Activated T-helper 1 cell treated with anti-CD3 and anti-CD28 coated beads, Interleukin-2, amount 50 U/mL, for 16 hours (primary cell): ENCODE measurements at places on chromosomes 13 and 19.
A peak's percentile ranks its signal among the peaks of the same experiment; 100 is the strongest.

DNA sequence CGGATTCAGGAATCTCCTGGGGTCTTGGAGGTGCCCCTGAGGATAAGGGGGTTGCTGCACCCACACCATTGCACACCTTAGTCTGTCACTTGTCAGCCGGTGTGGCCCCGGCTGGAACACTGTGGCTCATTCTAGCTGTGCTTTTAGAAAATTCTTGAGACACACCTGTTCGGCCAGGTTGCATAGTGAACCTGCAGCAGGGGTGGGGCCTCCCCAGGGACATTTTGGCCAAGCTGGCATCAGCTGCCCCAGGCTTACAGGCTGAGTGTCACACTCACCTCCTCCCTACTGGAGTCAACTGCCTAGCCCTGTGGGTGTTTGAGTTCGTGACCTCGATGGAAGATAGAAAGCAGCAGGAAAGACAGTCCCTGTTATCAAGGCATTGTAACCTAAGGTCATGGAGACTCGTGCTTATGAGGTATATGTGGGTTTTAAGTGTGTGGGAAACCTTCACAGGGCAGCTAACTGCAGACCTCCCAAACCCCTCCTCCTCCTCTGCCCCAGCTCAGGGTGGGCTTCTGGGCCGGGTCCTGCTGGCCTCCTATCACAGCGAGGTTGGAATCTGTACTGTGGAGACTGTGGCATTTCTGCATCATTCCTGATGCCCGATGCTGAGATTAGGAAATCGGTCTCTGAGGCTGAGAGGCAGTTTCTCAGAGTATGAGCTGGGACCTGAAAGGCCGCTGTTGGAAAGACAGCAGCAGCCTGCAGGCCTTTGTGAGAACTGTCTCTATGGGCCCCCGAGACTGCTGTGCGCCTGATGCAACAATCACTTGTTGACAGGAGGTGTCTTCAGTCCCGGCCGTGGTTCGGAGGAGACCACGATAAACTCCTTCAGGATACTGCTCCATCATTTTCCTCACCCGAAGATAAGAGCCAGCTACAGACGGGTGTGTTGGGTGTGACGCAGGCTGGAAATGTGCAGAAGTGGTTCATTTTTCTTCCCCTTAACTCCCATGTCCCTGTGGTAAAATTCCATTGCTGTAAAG is 72.2 kb downstream of the ATP11A start:
- no peak for DNase-seq

- no peak for DNase-seq
Measured at GRCh38 chr13:44870456-44870929, 118.8 kb downstream of the NUFIP1 start.

DNA sequence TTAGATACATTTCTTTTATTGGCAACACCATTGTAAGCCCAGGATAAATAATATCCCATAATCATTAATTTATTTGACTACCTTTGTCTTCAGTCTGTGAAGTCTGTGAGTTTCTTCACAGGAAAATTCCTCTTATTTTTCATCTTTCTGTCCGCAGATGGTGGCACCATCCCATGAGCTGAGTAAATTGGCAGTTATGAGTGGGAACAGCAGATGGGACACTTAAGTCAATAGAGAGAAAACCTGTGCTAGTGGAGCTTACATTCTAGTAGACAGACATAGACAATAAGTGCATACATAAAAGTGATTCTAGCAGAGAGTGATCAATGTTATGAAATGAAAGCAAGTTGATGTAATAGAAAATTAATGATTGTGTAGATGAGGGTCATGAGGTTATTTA is 638.2 kb upstream of the MIR17HG start:
- DNase-seq, result no peak

DNA sequence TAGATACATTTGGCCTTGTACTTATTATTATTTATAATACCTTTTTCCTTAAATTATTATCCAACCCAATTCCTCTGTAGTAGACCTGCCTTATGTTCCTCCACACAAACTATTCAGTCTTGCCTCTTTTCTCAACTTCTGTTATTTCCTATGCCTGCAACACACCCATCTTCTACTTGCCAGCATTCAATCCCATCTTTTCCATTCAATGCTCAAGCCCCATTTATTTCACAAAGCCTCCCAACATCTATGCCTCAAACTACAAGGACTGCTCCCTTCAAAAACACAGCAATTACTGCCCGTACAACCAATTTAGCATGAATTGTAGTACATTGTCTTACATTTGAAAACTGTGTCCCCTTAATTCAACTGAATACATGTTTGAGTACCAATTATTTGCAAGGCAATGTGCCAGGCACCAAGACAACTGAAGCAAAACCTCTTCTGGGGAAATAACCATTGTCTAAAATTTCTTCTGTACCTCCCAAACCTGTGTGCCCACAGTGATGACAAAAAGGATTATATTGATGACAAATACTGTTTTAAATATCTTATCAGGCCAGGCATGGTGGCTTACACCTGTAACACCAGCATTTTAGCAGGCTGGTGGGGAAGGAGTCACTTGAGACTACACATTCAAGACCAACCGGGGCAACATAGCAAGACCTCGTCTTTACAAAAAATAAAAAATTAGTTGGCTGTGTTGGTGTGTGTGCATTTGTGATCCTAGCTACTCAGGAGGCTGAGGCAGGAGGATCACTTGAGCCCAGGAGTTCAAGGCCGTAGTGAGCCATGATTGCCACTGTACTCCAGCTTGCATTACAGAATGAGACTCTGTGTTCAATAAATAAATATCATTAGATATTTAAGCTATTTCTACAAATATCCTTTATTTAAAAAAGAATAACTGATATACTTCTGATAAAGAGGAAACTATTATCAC is 35.1 kb downstream of the ELF1 start:
- no peak for DNase-seq

DNA sequence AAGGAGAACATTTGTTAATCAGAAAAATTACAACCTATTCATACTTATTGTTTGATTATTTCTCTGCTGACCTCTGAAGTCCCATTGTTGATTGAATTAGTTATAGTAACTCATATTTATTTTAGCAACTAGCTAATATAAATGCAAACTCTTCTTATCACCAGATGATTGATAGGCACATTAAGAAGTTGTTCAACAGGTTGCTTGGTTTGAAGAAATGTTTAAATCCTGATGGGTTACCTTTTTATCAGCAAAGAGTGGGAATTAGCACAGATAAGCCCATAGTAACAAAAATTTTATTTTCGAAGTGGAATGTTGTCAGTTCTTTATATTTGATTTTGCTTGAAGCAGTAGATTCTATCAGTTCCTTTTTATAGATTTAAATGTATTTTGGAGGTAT is 44.4 kb downstream of the KLF5 start:
- DNase-seq, result no peak

DNA sequence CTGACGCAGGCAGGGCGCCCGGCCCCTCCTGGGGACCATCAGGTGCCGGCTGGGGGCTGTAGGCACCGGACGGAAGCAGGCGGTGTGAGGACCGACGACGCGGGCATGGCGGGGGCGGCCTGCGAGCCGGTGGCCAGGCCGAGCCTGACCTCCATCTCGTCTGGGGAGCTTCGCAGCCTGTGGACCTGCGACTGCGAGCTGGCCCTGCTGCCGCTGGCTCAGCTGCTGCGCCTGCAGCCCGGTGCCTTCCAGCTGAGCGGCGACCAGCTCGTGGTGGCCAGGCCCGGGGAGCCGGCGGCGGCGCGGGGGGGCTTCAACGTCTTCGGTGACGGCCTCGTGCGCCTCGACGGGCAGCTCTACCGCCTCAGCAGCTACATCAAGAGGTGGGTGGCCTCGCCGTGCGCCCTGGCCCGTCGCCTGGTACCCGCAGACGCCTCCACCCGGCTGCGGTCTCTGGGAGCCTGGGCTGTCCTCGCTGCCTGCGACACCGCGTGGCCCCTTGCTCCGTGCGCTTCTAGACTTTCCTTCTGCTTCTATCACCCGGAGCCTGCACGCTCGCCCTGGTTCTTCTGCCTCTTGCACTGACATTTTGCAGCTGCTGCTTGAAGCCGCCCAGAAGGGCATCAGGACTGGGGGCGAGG is 460 bp downstream of the MEDAG start:
- no peak for DNase-seq

DNA sequence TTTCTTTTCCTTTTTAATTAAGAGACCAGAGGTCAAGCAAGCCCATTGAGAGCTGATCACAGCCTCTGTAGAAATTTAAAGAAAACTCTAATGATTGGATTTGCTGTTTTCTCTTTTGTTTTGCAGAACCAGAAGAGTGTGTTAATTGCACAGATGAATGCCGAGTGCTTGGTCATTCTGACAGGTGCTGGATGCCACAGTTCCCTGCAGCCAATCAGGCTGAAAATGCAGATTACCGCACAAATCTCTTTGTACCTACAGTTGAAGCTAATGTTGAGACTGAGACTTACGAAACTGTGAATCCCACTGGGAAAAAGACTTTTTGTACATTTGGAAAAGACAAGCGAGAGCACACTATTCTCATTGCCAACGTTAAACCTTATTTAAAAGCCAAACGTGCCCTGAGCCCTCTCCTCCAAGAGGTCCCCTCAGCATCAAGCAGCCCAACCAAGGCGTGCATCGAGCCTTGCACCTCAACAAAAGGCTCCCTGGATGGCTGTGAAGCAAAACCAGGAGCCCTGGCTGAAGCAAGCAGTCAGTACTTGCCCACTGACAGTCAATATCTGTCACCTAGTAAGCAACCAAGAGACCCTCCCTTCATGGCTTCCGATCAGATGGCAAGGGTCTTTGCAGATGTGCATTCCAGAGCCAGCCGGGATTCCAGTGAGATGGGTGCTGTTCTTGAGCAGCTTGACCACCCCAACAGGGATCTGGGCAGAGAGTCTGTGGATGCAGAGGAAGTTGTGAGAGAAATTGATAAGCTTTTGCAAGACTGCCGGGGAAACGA is 93.1 kb downstream of the PCDH17 start:
- DNase-seq, result no peak

- peak; percentile 30 for DNase-seq
Measured at GRCh38 chr13:22061371-22061805, 390.5 kb downstream of the FGF9 start.

DNA sequence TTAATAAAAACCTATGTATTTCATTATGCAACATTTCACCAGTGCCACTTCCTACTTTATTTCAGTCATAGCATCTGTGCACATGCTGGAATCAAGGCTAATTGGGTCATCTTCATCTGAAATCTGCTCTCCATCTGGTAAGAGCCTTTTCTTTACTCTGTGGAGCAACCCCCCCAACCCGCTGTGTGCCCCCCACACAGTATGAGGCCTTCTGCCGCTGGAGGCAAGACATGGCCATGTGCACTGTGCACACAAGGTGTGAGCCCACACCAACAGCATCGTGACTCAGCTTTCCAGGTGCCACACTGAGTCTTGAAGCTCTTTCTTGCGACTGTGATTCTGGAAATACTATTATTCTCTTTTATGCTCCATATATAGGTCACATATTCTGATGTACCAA is 471.0 kb downstream of the TBC1D4 start:
- DNase-seq, result no peak

- no peak for DNase-seq
Measured at GRCh38 chr13:33392794-33393405, 107.3 kb upstream of the STARD13 start.

DNA sequence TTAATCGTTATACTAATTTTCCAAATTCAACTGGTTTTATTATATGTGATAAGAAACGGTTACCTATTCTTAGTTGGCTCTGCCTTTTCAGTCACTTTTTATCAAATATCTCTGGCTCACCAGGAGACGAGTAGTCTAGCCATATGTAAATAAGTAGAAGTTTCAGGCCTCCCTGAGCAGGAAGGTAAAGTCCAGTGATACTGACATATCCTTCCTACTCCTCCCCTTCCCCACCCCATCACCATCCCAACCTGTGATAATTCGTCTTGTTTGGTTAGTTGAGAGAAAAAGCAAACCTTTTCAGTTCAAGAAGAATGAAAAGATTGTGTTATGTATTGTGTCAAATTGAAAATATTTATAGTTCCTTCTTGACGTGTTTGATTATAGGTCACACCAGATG is 53.9 kb downstream of the TM9SF2 start:
- no peak for DNase-seq

DNA sequence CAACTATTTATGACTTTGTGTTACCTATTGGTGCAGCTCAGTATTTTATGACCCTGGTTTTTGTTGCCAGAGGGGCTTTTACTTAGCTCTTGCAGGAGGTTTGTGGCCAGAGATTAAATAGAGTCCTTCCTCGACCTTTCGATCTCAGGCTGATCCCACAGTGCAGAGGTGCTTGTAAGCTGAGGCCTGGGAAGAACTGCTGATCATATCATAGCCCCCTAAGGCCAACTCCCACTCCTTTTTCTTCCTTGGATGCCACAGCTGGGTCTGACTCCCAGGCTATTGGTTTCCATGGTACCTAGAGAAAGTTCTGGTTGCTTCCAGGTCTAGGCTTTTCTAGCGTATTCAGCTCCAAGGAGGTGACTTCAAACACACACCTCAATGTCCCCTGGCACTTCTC is 324.9 kb downstream of the FOXO1 start:
- no peak for DNase-seq

GRCh38 chr13:113884821-113885220 is 20.9 kb upstream of the GAS6 start:
- no peak for DNase-seq

DNA sequence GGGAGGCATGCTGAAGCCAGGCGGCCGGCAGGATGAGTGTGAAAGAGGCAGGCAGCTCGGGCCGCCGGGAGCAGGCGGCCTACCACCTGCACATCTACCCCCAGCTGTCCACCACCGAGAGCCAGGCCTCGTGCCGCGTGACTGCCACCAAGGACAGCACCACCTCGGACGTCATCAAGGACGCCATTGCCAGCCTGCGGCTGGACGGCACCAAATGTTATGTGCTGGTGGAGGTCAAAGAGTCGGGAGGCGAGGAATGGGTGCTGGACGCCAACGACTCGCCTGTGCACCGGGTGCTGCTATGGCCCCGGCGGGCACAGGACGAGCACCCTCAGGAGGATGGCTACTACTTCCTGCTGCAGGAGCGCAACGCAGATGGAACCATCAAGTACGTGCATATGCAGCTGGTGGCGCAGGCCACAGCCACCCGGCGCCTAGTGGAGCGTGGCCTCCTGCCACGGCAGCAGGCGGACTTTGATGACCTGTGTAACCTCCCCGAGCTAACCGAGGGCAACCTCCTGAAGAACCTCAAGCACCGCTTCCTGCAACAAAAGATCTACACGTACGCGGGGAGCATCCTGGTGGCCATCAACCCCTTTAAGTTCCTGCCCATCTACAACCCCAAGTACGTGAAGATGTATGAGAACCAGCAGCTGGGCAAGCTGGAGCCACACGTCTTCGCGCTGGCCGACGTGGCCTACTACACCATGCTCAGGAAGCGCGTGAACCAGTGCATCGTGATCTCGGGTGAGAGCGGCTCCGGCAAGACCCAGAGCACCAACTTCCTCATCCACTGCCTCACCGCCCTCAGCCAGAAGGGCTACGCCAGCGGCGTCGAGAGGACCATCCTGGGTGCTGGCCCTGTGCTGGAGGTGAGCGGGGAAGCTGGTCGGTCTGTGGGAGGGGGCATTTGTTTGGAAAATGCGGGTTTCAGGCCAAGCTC is 26.4 kb downstream of the MYO9B start:
- DNase-seq, result no peak
